ENCODE measurements at places on chromosomes 11 and 22.

GRCh38 chr22:24559471-24559870, 3.7 kb downstream of the SNRPD3 start:
- no peak for DNase-seq

GRCh38 chr11:78560153-78560552, 14.5 kb downstream of the NARS2 start:
- no peak for DNase-seq

GRCh38 chr22:23781511-23782183, 5.1 kb upstream of the SMARCB1 start:
- no peak for DNase-seq

GRCh38 chr11:102864724-102865123, 10.1 kb downstream of the MMP12 start:
- DNase-seq, result no peak

GRCh38 chr22:35957589-35957988, 71.0 kb downstream of the RBFOX2 start:
- no peak for DNase-seq

GRCh38 chr11:518463-519202, 11.6 kb upstream of the RNH1 start:
- peak; percentile 75 for DNase-seq

DNA sequence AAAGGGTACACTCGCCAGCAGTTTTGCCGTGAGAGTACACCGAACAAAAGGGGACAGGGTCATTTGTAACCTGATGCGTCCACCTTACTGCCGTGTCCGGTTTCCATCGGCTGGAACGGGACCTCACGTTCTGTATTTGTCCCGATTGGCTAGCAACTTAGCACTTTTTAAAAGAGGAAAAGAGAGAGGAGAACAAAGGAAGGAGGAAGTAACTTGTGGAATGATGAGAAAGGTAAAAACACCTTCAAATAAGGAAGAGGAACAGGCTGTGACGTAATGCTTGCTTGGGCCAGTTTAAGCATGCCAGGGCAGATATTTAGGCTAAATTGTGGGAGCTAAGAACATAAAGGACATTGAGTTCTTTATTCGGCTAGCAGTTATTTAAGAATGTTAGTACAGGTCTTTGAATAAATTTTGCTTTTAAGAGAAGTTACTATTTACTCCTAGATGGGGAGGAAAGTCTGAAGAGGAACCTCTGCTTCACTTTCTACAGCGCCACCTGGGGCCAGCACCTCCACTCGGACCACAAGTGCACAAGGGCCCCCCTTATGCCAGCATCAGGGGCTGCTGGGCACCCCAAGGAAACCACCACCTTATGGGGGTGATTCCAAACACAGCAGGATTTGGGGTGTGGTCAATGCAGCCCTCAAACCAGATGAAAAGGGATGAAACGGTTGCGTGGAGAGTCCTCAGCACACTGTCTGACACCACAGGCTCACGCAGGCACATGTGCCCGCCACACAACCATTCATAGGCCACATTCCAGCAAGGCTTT, 5.8 kb downstream of the ARSA start:
- DNase-seq, result no peak

DNA sequence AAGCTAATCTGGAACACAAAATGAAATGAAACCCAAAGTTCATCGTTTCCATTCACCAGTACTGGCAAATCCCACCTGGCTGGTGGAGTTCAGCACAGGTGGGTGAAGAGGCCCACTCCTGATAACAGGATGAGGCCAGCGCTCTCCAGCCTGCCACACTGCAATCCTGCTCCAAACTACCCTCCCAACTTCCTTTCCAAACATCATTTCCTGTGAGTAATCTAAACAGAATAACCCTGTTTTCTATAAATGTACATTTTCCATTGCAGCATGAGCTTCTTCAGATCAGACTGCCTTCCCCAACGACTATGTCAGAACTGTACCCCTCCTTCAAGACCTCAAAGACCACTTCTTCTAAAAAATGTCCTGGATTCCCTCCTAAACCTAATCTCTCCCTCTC, 15.9 kb upstream of the NFRKB start:
- no peak for DNase-seq

GRCh38 chr11:127962416-127962815, 624.9 kb downstream of the ETS1 start:
- DNase-seq, result no peak

- no peak for DNase-seq
Observed at GRCh38 chr22:25726241-25726640, 15.7 kb upstream of the MYO18B start.
